ENCODE measurements at places on chromosomes 7 and 10. TPM values are rescaled to one million over a fixed set of nuclear protein-coding genes. Genes with fewer than 3 reads are reported as not detected.

The CRYGN gene
- not detected for total RNA-seq

The AP5Z1 gene
- total RNA-seq, result 60.4 TPM

The RPEL1 gene
- total RNA-seq, result not detected

The CRTAC1 gene
- total RNA-seq, result not detected

The NUTM2B gene
- 1.5 TPM for total RNA-seq

The CHST15 gene
- 0.05 TPM for total RNA-seq

Data from T-helper 2 cell treated with Interferon-gamma antibody and Interleukin-4, amounts not matched to agents 100 ng/mL and 5 ng/mL, for 36 hours (primary cell).